ENCODE measurements at places on chromosomes 5 and 9.

- no peak for DNase-seq
Measured at GRCh38 chr9:16521868-16522411, 348.5 kb downstream of the BNC2 start.

GRCh38 chr5:109880907-109881685 is 191.4 kb downstream of the MAN2A1 start:
- DNase-seq, result no peak

GRCh38 chr9:14261616-14262015 is 52.3 kb downstream of the NFIB start:
- no peak for DNase-seq

DNA sequence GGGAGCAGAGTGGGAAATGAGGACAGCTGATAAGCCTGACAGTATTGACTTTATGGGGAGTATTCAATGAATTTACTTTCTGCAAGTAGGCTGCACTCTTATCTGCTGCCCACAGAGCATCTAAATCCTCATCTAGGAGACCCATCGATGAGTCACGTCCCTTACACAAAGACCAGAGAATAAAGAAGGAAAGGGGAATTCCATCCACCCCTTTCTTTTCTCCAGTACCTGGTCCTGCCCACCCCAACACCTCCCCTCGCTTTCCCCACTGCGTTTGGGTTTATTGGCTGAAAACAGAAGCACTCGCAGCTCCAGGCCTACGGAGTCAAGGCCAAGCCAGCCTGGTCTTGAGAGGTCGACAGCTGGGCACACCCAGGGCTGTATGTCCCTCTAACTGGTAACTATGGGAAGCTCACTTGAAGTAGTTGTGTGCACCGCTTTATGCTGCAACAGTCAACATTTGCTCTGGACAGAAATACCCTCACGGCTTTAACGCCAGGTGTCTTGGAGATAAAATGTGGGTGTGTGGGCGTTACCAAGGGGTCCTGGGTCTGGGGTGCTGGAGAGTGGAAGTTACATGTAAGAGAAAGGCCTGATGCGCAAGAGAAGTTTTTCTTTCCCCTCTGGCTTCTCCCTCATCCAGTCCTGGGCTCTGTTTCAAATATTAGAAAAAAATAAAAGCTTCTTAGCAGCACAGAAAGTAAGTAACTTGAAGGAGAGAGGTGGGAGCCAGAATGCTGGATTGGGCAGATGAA is 14.5 kb upstream of the TAL2 start:
- DNase-seq, result no peak

GRCh38 chr9:115211413-115212124 is 93.6 kb upstream of the TNC start:
- DNase-seq, result no peak

DNA sequence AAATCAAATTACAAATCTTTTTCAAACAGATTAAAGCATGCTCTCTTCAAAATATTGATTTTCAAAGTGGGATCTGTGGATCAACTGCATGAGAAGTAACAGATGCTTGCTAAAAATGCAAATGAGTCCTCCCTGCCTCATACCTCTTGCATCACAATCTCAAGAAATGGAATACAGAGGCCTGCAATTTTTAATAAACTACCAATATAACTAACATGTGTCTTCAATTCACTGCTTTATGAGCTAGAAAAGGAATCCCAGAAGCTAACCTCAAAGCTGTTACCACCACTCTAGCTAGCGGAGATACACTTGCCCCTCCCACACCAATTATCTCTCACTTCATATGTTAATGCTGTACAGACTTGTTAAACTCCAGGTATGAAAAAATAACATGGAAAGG is 9.6 kb downstream of the OR13C5 start:
- no peak for DNase-seq

DNA sequence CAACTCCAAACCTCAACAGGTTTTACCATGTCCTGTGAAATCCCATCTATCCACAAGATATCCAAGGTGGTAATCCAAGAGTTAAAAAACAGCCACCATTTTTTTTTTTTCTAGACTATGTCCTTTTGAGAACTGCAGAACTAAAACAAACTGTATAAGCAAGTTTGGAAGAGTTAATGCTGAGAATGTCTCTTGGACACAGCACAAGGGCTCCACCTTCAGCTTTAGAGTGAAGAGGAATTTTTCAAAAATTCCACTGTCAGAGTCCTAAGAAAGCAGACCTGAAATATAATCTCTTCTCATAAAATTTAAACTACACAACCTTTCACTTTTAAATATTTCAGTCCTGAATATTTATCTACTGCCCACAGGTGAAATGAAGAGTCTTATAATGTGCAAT is 167.8 kb upstream of the CCNG1 start:
- no peak for DNase-seq

DNA sequence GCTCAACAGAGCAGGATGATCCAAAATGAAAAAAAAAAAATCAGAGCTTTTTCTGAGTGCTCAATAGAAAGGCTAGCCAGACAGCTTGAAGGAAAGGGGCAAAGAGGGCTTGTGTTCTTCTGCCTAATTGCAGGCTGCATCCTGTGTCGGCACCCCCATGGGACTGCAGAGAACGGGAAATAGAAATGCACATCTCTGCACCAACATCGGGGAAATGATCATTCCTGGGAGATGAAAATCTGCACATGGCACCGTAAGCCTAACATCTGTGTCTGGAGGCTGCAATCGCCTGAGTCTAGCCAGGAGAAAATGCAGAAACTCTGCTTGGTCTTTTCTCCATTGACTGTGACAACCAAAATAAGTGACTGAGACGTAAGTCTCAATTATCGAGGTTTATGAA is 243.9 kb downstream of the ICE1 start:
- no peak for DNase-seq

DNA sequence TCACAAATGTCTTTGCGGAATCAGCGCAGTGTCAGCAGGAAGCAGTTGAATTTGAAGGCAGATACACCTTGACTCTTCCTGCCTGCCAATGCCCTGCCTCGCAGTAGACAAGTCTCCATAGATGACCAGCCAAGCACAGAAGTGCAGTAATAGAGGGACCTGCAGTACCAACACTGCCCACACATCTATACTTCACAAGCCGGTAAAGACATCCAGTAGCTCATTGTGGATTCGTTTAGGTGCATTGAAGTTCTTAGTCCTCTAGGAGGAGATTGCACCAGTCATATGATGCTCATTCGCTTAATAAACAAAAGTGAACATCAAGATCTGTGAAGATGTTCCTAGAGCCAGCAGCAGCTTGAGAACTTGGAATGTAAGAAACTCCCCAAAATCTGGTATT is 7.1 kb upstream of the IFNA2 start:
- no peak for DNase-seq

DNA sequence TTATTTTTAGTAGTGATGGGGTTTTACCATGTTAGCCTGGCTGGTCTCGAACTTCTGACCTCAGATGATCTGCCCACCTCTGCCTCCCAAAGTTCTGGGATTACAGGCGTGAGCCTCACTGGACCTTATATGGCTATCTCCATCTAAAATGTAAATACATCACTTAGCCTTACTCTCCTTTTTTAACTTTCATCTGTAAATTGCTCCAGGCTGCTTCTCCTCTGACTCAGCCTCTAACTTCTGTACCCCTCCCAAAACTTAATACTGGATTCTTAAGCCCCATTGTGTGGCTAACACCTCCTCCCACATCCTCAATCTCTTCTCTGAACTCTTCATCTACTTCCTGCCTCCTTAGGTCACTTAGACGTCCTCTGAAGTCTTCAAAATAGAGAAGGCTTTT is 4.0 kb downstream of the SNX30 start:
- DNase-seq, result peak; percentile 12

DNA sequence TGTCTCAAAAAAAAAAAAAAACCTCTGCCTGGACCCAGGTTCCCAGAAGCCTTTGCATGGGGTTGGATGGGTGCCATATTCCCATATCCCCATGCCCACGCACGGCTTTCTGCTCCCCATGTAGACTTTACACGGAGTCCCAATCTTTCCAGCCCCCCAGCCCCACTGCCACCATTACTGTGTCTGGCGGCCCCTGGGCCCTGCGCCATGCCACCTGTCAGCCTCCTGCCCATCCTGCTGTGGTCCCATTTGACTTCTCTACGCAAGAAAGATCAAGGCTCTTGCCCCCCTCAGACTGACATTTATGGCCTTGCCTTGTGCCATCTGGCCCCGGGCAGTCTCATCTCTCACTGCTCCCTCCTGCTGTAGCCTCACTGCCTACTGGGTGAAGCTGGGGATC is 6.5 kb upstream of the AK1 start:
- no peak for DNase-seq

DNA sequence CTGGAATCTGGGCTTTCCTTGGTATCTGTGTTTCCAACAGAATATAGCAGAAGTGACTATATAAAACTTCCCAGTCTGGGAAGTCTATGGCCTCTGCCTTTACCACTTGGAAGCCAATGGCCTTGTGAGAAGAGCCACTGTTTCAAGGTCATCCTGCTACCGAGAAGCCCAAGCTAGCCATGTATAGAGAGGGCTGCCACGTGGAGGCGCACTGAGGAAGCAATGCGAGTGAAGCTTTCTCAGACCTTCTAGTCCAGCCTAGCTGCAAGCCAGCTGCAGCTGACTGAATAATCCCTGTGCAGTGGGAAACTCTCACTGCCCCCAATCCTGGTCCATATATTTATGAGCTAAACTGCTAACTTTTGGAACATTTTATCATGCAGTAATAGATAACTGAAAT is 661.8 kb upstream of the RIOK2 start:
- no peak for DNase-seq

DNA sequence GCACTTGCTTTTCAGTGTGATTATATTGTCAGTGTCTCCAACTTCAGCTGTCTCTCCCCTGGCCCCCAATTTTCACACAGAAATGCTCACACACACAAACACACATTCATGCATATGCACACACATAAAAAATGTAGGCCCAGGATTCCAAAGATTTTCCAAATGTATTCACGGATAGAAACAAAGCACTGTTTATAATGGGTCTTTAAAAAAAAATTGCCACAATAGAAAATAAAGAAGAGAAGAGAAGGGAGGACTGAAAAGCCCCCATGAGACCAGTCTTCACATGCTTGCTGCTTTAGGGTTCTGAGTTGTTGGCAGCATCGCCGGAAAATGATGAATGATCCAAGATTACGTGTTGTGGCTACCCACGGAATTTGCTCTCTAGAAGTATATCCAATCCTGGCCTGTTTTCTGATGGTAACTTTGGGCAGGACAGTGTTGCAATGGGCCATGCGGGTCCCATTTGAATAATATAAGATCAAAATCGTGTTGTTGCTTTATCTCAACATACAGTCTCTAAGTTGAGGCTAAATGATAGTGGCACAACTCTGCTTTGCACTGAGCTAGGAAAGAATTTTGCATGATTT is 36.2 kb upstream of the ACO1 start:
- DNase-seq, result no peak

DNA sequence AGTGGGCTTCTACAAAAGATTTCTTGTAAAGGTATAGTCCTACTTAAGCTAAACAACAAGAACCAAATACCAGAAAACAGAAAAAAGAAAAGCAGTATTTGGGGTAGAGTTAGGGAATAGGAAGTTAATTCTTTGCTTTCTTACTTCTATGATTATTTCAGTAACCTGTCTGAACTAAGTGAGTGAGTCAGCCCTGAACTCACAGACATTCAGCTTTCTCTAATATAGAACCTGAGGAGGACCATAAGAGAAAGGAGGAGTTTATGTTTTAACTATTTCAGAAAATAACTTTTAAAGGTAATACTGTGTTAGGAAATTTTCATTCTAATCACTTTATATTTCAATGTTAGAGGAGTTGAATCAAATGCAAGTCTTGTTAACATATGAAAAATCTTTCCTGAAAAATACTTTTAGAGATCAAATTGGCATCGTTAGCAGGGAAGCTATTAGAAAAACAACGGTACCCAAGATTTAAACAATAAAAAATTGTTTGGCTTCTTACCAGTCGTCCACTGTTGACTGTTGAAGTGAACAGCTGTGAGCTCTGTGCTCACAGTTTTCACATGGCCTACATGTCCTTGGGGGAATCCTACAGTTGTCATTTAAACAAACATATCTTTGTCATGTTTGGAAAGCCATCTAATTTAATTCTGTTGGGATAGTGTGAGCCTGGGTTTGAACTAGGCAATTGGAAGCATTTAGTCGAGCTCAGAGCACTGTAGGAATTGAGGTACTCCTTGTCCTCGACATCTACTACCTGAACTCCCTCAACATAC is 19.9 kb upstream of the ZFAND5 start:
- DNase-seq, result no peak

GRCh38 chr9:126975327-126976220 is 61.0 kb downstream of the RALGPS1 start:
- no peak for DNase-seq

DNA sequence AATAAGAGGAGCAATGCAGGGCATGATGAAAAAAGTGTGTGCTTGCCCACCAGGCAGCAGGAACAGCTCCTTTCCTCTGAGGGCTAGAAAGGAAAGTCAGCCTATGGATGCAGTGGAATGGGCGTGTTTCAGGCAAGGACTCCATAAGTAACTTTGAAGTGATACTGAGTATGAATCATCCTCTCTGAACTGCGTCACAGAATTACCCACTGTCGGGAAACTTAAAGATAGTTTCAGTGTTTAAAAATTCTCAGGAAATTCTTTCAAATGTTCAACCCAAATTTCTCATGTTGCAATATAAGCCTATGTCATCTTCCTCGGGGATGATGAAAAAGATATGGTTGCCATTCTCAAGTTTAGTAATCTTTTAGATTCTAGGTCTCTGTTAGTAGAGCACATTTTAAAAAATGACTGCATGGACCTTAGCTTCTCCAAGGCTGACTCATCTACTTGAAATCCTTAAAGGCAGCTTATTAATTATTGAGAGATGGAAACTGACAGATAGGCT is 27.7 kb downstream of the PTCD2 start:
- DNase-seq, result no peak

GRCh38 chr9:87713988-87714330 is 12.0 kb upstream of the CTSL start:
- no peak for DNase-seq

- DNase-seq, result no peak
Measured at GRCh38 chr5:90056911-90057705, 352.4 kb downstream of the CETN3 start.

DNA sequence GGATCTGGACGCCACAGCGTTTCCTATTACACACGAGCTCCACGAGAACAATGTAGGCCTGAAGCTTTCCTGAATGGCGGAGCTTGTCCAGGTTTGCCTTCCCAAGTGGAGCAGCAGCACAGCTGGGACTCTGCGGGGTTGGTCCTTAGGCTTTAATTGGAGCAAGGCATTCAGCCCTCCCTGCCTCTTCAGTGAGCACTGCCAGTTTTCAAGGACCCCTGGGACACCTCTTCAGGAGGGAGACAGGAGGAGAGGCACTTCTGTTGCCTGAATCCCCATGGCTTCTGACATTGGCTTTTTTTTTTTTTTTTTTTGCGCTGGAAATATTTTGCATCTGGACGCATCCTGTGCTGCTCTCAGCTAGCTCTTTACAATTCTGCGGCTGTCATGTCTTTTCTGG is 179.4 kb downstream of the SEMA6A start:
- DNase-seq, result no peak

GRCh38 chr9:130610862-130611707 is 31.7 kb downstream of the FUBP3 start:
- no peak for DNase-seq

DNA sequence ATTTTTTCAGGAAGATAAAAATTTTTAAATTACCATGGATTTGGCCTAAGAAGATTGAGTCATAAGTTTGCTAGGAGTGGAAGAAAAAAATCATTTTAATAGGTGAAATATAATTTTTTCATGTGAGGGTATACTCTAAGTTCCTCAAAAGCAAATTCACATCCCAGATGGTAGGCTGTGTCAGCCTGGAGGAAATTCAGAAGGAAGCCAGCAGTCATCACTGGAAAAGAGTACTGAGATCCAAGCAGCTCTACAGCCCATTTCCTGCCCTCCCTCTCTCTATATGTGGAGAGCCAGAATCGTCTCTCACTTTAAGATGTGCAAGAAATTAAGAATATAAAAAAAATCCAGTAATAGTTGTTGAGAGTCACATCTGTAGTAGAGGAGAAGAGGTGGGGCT is 126.5 kb upstream of the CDH18 start:
- no peak for DNase-seq
